CD4-positive, alpha-beta T cell treated with Interferon alpha-2 for 1 hour (primary cell): ENCODE measurements at places on chromosomes 13 and 19.
A peak's percentile ranks its signal among the peaks of the same experiment; 100 is the strongest.

DNA sequence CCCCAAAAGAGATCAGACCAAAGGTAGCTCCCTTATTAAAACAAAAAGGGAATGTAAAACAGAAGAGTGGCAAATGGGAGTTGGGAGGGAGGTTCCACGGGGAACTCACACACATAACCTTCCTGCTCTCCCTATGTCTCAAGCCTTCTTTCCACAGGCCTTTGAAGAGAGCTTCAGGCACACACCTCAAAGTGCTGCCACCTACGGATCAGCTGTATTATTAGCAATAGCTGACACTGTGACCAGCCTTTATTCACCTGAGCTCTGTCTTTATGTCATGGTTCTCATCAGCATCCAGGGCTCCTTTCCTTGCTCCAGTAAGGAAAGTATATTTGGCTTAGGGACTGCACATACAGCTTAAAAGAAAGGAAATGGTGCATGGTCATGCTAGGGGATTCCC is 11.3 kb downstream of the ZNF571 start:
- DNase-seq, result no peak

GRCh38 chr13:108787700-108788414 is 158.4 kb downstream of the MYO16 start:
- DNase-seq, result no peak

DNA sequence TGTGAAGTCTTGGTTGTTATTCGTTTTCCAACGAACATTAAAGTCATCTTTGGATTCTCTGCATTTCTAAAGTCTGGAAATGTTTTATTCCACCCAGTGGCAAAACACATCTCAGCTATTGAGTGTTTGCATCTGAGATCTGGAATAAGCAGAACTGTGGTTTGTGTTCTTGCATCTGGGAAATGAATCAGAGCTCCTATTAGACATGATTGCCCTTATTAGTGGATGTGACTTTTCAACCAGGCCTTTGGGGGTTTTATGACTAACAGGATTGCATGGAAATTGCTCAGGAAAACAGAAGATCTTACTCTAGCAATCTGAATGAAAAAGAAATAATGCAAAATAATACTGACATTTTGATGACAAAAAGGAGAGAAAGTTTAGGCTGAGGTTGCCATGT is 488.8 kb downstream of the IRS2 start:
- DNase-seq, result no peak

DNA sequence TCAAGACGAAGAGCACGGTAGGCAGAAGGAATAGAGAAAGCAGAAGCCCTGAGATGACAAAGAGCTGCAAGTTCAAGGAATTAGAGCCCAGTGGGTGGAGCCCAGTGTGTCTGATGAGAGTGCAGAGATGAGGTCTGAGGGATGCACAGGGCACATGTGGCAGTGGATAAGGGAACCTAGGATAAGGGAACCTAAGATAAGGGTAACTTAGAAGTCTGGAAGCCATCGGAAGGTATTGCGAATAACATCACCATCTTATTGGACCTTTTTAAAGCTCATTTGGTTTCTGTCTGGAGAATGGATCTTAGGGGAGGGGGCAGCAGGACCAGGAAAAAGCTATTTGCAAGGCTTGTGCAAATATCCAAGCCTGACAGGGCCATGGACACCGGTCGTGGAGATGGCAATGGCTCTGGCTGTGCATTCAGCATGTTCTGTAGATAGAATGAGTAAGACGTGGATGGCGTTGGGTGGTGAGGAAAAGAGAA is 1.3 kb downstream of the FPR3 start:
- DNase-seq, result no peak

GRCh38 chr13:60604058-60604457 is 207.0 kb downstream of the TDRD3 start:
- no peak for DNase-seq

- no peak for DNase-seq
Measured at GRCh38 chr19:1882786-1883692, 2.3 kb downstream of the ABHD17A start.

- DNase-seq, result peak; percentile 81
Measured at GRCh38 chr19:7705387-7706187, 3.7 kb upstream of the FCER2 start.

DNA sequence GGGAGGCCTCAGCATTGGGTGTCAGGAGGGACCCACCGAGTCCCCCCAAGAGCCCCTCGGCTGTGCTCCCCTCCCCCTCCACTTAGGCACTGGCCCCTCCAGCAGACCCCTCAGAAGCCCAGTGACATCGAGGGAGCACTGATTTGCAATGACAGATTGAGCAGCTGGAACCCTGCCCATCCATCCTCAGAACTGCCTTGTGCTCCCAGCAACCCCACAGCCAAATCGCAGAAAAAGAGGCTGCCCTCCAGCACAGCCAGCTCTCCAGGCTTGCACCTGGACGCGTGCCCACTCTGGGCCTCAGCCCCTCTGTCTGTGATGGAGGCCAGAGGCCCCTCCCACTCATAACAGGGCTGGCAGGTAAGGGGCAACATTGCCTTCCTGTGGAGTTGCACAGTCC is 123.2 kb upstream of the VSTM2B start:
- DNase-seq, result no peak
